ENCODE measurements at places on chromosomes 2 and 18.

DNA sequence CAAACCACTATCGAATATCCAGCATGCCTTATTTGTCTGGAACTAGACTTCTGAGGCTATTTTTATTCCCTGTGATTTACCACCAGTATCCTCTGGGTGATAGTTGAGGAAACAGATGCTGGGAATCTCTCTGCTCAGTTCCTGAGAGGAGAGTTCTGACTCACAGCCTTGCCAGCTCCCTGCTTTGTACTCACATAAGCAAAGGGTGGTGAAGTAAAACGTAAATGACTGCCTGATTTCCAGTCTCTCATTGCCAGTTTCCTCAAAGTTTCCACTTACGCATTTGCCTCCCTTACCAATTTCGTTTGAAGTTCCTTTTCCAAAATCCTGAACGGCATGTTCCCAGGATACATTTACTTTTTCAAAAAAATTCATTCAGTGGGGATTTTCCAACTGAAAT, 69.2 kb upstream of the HNRNPA3 start:
- no peak for DNase-seq

GRCh38 chr2:173898178-173898668, 67.0 kb downstream of the SP3 start:
- DNase-seq: peak; percentile 71

DNA sequence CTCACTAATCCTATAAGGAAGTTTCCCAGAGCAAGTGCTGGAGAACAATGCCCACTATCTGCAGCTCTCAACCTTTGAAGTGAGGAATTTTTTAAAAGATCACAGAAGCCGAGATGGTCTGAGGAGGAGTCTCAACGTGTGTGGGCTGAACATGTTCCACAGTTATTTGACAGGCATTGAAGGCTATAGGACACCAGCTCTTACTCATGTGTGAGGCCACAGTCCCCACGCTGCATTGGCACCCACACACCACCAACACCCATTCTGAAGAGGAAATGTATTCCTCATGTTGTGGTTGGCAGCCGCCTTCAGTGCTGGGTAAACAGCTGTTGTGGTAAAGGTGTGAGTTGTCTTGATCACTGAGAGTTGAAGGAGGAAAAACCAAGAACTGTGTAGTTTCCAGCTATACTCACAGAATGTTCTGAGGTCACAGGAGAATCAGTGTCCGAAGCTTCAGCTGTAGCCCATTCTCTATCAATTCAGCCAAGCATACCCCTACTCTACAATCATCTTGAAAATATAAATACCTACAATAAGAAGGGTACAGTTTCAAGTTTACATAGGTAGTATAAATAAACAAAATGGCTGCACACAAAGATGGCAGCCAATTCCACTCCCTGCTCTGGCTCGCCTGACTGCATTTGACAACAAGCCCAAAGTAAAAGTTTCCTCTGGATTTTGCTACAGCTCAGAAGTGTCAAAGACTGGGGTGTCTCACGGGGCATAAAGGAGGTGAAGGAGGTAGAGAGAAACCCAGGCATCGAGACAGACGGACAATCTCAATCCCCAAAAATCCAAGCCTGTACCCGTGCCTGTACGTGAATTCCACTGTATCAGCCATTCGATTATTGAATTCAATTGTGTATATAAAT, 12.1 kb downstream of the CD226 start:
- peak; percentile 38 for DNase-seq

- DNase-seq: no peak
Measured at GRCh38 chr2:143312441-143312840, 183.2 kb downstream of the ARHGAP15 start.

DNA sequence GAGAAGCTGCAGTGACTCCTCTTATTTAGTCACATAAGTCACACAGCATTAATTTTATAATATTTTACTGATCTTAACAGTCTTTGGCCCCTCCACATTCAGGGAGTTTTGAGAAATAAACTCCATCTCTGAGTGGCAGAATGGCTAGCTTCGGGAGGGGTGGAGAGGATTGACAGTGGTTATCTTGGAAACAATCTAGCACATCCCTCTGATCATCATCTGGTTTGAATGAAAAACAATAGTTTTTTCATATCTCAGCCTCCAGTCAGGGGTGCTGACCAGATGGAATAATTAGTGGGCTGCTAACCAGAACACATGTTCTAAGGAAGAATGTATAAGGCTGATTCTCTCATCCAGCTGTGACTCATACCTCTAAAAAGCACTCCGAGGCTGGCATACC, 477.5 kb downstream of the DPP10 start:
- DNase-seq: no peak

DNA sequence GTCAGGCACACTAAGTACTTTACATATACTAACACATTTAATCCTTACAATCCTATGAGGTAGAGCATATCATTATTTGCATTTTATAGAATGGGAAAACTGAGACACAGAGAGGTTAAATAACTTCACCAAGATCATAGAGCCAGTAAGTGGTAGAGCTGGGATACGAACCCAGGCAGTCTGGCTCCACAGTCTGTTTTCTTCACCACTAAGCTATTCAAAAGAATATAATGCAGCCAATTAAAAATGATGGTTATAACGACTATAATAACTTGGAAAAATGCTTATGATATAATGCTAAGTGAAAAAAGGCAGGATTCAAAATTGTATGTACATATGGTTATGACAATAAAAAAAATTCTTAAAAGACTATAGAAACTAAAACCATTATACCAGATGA, 7.3 kb downstream of the THOC1 start:
- no peak for DNase-seq

GRCh38 chr2:217407362-217407761, 547.5 kb upstream of the TNP1 start:
- DNase-seq: no peak

DNA sequence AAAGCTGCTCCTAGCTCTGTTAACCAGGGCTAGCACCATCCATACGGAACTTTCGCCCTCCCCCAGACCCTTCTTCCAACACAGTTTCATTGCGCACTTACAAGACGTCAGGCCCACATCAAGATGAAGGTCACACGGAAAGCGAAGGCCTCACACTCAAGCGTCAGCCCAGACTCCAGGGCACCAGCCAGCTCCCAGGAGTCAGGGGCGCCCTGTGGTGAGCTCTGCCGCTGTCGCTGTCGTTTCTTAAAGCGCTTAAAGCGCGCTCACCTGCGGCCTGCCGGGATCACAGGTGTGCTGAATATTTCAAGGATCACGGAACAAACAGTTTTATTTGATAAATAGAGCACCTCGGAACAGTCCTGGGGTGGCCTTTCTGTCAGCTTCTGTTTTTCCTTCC, 163.1 kb downstream of the CDH20 start:
- no peak for DNase-seq

- no peak for DNase-seq
Measured at GRCh38 chr2:196891136-196891535, 35.4 kb downstream of the PGAP1 start.

GRCh38 chr2:58574873-58575272, 333.7 kb upstream of the FANCL start:
- DNase-seq: no peak

GRCh38 chr2:148524519-148524919, 120.0 kb upstream of the EPC2 start:
- DNase-seq: no peak

GRCh38 chr18:35577045-35577848, 4.3 kb upstream of the GALNT1 start:
- DNase-seq: peak; percentile 45

DNA sequence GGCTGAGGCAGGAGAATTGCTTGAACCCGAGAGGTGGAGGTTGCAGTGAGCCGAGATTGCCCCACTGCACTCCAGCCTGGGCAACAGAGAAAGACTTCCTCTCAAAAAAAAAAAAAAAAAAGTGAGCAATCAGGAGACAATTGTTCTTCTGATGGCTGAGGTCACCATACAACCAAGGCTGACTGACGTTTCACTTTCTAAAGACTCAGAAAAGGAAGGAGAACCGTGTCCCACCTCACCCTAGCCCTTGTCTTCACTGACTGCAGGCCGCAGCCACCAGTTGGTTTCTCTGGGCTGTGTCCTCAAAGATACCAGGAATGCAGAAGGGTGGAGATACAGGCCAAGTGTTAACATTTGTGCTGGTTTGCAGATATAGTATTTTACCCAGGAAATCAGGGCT, 7.7 kb upstream of the SLC35F6 start:
- DNase-seq: no peak

DNA sequence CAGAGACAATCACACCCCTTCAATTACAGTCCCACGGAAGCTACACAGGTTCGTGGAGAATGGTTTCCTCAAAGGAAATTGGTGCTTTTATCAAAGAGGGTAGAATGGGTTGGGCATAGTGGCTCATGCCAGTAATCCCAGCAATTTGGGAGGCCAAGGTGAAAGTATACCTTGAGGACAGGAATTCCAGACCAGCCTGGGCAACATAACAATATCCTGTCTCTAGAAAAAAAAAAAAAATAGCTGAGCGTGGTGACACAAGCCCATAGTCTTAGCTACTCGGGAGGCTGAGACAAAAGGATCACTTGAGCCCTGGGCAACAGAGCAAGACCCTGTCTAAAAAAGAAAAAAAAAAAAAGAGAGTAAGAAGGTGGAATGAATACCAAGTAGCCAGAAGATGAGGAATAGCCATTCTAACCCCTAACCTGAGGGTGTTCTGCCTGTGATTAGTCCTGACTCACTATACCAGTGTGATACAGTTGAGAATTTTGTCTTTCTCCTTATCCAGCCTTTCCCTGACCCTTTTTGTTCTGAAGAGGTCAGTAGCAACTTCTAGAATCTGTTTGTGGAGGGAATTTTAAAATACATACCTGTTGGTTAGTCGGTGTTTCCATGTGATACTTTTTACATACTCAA, 283.2 kb downstream of the MREG start:
- no peak for DNase-seq

DNA sequence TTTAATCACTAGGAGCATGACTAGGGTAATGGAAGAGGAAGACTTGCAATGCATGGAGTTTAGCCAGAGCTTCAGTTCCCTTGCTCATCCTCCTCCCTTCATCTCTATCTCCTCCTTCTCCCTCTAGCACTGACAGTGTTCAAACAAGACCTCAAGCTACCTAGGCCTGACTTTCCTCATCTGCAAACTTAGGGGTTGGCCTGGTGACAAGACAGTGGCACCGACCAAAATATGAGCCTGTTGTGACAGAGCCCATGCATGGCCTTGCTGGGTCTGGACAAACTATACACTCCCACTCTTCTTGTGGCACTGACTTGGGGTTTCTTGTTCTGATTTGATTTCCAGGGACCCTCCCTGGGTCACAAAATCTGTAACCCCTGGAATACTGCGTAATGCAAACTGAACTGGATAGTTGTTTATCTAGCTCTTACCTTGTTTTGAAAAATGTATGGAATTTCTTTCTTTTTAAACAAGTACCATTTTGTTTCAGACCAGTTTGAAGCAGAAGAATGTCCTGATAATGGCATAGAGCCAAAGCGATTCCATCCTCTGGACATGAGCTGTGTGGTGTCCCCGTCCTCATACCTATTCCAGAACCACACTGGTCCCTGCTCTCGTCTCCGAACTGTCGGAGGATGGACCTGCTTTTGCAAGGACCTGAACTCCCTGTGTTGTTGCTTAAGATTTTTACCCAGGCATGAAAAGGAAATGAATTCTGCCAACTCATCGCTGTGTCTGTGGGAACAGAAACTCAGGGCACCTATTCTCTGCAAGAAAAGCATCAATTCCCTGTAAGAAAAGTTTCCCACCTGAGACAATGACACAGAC, 33.4 kb upstream of the PPP4R1 start:
- DNase-seq: no peak

- peak; percentile 53 for DNase-seq
Measured at GRCh38 chr18:21682371-21683051, 22.1 kb downstream of the ABHD3 start.

- no peak for DNase-seq
Measured at GRCh38 chr2:113240150-113240914, 38.4 kb downstream of the PAX8 start.

DNA sequence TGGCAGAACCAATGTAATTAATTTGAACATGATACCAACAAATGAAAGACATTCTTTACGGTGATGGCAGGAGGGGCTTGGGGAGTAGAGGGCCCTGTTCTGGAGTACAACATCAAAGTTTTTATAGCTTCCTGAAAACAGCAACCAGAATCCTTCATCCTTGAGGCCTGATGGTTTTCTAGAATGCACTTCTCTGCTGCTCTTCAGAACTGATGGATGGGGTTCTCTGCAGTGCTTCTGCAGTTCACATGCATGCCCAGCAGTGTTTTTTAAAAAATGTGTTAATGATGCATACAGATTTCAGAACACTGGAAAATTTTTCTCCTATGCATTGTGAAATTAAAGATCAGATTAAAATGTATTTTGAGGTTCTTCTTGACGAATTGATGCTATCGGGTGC, 2.5 kb downstream of the LTBP1 start:
- DNase-seq: no peak

DNA sequence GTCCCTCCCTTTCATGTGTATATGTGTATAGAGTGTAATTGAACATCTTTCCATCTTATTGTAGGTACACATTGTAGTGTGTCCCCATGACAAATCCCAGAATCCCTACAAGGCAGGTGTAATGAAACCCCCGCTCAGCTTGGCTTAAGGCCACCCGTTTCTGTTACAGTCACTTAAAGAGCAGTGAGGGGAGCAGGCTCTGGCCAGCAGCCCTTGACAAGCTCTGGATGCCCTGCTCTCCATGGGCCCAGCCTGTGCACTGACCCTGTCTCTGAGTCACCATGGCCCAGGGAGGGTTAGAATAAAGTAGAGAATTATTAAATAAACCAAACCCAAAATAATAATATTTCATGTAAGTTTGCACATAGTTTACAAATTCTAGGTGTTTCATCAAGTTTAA, 17.2 kb upstream of the MAL start:
- no peak for DNase-seq

DNA sequence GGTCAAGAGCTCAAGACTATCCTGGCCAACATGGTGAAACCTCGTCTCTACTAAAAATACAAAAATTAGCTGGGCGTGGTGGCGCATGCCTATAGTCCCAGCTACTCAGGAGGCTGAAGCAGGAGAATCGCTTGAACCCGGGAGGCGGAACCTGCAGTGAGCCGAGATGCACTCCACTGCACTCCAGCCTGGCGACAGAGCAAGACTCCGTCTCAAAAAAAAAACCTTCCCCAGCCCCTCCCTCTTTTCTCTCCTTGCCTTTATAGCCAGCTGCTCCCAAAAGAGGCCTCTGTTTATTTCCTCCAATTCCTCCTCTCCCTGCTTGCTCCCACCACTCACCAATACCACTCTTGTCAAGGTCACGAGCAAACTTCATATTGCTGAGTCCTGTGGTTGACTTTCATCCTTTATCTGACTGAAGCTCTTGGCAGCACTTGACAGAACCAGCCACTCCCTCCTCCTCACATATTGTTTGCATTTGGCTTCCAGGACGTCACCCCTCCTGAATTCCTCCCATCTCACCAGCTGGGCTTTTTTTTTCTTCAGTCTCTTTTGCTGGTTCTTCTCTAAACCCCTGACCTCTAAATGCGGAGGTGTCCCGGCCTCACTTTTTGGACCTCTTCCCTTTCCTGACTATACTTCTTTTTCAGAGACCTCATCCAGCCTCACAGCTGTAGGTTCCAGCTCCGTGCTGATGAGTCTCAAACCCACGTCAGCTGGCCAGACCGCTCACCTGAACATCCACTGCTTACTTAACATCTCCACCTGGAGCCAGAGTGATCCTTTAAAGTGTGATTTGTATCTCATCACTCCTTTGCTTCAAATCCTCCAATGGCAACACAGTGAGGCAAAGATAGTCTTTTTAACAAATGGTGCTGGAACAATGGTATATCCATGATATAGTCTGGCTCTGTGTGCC, 84.6 kb upstream of the CAB39 start:
- no peak for DNase-seq
